Fibroblast of mammary gland (primary cell): ENCODE measurements at places on chromosomes 5 and 9.
A peak's percentile ranks its signal among the peaks of the same experiment; 100 is the strongest.

DNA sequence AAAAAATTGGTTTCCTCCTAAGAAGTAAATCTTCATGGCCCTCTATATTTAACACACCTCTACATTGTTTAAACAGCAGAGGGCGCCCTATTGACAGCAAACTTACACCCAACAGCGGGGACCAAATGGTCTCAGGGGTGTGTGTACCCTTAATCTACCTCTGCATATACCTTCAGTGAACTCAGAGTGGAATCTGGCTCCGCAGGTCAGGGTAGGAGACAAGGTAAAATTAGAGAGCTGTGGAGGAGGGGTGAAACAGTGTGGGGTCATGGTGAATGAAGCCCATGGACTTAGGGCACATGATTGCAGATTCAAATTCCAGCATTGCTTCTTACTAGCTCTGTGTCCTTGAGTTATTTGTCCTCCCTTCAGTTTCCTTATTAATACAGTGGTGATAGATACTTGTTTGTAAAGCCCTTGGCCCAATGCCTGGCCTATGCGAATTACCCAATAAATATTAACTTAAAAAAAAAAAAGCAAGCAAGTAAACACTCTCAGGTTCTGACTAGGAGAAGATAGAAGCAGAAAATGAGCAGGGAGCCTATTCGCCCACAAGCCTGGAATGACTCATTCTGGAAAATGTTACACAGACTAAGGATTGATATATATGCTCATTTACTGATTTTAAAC lies 122.9 kb downstream of the CAVIN4 start:
- DNase-seq: peak; percentile 15

- DNase-seq: no peak
Measured at GRCh38 chr9:97550386-97550785, 48.9 kb downstream of the TMOD1 start.

- peak; percentile 96 for DNase-seq
Measured at GRCh38 chr5:40446910-40447309, 232.8 kb upstream of the PTGER4 start.

GRCh38 chr5:150350524-150351344 lies 6.8 kb upstream of the TCOF1 start:
- peak; percentile 81 for DNase-seq

DNA sequence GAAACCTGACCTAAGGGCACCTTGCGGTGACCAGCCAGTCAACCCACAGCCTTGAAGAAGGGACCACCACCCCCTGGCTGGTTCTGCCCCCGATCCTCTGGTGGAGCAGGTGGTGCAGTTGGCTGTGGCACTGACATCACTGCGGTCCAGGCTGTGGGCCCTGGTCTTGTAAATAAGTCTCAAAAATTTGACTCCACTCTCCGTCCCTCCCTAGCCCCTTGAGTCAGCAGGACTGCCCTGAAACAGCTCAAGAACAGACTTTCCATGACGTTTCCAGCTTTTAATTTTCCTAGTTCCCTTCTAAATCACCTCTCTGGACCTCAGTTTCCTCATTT lies 134.8 kb upstream of the BOD1 start:
- DNase-seq: no peak

- peak; percentile 57 for DNase-seq
Measured at GRCh38 chr5:141958546-141959172, 657 bp upstream of the PCDH12 start.

GRCh38 chr9:124300312-124300711 lies 42.6 kb downstream of the NEK6 start:
- DNase-seq: no peak

- DNase-seq: peak; percentile 74
Measured at GRCh38 chr9:127133739-127134167, 11.3 kb upstream of the ANGPTL2 start.

DNA sequence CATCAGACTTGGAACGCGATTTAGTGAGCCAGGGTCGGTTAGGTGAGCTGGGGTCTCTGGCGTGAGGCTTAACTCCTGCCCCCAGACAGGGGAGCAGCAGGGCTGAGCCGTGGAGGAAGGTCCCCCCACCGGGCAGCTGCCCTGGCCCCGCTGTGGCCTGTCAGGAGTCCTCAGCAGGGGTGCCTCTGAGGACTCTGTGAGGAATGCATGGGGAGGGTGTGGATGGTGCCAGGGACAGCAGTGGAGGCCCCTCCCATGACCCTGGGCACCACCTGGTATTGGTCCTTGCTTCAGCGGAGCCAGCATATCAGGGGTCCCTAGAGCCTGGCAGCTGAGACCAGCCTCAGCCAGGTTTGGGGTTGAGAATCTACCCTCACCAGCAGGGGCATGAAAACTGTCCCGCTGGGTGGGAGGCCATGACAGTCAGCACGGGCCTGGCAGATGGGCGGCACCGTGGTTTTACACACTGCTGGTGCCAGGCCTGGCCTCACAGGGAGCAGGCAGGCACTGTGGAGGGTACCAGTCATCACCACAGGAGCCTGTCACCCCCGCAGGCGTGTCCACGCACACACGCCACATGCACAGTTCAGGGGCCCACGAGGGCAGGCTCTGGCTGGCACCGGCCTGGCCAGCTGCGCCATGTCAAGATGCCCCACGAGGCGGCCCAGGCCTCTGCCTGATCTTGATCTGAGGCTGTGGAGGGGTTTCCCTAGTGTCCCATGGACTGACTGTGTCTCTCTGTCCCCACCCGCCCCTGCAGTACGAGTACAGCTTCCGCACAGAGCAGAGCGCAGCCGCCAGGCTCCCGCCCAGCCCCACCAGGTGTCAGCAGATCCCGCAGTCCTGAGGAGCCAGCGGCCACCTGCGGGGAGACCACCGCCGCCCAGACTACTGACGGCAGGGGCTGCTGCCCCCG lies 111.1 kb upstream of the LMX1B start:
- DNase-seq: no peak

GRCh38 chr9:78775696-78776295 lies 478.9 kb downstream of the PSAT1 start:
- no peak for DNase-seq

DNA sequence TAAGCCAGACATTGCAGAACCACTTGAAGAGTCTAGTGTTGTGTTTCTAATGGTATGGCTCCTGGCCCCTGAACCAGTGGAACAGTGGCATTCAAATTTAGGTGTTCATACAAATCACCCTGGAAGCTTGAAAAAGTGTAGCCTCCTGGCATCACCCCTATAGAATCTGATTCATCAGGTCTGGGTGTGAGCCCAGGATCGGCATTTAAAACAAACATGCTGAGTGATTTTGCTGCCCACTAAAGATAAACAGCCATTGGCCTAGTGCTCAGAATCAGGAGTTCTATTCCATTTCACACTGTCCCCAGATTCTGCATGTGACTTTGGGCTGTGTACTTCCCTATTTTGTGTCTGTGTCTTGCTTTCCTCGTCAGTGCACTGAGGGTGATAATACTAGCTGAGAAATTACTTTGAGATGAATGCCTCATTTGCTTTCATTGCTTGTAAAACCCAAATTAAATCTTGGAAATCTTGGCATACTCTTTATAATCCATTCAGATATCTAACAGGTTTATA lies 241.5 kb upstream of the CLINT1 start:
- DNase-seq: peak; percentile 16

DNA sequence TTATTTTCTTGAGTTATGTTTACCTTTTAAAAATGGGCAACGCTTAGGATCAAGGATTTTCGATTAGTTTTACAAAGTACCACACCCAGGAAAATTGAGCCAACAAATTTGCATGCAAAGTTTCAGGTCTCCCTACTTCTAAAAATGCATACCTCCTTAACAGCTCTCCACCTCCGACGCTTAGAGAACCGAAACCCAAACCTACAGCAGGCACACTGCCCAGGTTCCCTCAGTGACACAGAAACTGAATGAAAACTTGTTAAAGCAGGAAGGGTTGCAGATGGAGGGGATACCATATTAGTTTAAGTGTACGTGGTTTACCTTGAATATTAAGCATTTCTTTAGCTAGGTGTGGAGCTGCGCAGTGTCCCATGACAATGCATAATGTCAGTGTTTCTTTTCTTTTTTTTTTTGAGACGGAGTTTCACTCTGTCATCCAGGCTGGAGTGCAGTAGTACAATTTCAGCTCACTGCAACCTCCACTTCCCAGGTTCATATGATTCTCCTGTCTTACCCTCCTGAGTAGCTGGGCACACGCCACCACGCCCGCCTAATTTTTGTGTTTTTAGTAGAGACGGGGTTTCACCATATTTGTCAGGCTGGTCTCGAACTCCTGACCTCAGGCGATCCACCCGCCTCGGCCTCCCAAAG lies 1.6 kb upstream of the SUB1 start:
- no peak for DNase-seq

GRCh38 chr9:114149765-114150340 lies 5.5 kb upstream of the COL27A1 start:
- no peak for DNase-seq

DNA sequence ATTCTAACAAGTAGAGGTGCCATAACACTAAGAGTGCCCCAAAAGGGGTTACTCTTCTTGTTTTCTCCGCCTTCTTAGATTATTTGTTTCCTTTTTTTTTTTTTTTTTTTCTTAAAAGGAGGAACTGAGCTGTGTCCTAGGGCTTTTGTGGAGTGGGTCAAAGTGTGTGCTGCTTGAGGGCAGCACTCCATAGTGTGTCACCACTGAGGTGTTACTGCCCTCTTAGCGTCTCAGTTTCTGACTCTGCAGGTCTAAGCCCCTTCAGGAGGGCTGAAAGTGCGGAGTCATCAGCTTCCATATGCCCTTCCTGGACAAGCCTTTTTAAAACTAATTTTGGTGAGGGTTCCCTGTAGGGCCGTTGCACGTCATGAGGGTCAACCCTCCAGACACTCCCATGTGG lies 12.6 kb upstream of the NANS start:
- no peak for DNase-seq

DNA sequence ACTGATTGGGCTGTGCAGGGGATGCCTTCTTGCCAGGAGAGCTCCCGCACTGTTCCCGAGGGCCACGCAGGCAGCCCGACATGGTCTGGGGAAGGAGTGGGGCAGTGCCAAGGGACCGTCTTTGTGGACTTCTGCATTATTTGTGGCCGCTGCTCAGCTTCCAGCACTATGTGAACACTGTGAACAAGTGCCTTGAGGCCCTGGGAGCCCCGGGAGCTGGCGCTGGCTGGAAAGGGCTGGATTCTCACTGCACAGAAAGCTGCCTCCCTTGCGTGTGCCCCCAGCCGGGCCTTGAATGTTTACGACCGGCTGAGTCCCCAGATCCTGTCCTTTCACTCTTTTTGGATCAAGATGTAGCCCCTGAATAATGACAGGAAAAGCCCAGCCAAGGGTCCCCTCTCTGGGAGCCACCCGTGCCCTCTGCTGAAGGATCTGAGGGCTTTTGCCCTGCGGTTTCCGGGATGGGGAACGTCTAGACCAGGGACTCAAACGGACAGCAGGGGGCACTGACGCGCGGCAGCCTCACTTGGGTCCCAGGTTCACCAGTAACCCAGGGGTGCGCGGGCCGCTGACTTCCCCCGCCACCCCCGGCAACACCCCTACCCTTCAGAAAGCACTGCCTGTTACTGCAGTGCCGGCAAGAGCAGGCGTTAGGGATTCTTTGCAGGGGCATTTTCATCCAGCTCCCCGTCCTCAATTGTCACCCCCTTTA lies 98.9 kb upstream of the FCN2 start:
- DNase-seq: no peak

DNA sequence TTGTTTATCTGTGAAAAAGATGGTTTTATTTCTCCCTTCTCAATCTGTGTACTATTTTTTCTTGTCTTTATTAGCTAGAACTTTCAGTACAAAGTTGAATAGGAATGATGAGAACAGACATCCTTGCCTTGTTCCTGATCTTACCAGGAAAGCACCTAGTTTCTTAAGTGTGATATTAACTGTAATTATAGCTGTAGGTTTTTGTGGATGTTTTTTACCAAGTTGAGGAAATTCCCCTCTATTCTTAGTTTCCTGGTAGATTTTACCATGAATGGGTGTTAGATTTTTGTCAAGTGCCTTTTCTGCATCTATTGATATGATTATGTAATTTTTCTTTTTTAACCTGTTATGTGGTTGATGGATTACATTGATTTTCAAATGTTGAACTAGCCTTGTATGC lies 68.7 kb downstream of the KCNN2 start:
- no peak for DNase-seq

GRCh38 chr5:140341591-140341990 lies 4.8 kb downstream of the HBEGF start:
- no peak for DNase-seq

DNA sequence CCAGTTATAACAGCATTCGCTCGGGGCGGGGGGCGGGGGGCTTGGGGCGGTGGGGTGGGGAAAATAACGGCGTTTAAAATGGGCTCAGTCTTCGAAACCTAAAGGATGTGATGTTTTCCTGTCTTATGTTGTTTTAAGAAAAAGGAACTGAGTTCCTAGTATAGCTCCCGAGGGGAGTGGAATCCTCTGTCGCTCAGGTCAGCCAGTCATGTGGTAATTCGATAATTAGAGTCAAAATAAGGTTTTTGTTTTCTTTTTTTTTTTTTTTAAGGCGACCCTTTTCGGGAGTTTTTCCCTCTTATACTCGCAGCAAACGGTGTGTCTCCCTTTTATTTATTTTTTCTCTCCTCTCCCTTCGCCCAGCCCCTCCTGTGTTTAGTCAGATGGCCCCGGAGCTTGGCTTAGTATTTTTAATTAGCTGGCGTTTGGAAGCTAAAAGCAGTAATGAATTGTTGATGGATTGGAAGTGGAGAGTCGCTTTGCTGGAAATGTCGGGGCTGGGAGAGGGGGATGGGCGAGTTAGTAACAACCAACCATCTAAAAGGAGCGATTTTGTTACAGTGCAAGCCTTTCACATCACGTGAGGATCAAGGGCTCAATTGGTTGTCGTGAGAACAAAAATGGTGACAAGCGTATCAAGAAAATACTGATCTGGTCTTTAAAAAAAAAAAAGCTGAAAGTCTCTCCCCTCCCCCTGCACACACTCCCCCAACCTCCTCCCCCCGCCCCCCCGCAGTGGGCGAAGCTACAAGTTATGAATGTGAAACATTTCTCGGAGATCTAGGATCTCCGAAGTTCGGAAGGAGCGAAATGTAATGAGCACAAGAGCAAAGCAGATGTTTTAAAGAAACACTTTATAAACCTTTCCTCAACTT lies 714 bp upstream of the ZNF608 start:
- peak; percentile 95 for DNase-seq

DNA sequence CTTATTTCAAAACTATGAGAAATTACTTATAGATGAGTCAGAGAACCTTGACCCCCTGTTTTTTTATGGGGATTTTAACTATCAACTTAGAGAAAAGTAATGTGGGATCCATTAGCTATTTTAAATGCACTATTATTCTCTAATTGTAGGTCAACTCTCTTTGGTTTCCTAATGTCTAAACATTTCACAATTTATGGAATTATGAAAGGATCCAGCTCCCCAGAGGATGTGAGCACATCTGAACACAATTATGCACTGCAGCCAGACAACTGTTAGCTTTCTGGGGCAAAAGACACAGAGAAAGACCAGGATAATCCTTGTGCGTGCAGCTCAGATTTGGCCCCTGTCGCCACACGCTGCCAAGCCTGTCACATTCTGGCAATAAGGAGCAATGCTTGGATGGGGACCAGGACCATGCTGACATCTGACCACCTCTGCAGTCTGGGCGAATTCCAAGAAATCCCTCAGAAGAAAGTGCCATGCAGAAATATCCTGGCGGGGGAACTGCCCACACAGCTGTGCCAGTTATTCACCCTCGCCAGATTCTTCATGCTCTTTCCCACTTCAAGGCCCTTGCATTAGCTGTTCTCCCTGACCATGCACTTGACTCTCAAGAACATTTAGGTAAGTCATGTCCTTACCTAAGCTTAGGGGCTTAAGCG lies 22.2 kb upstream of the CMBL start:
- peak; percentile 95 for DNase-seq

- DNase-seq: peak; percentile 81
Measured at GRCh38 chr9:4397917-4398316, 92.4 kb upstream of the SLC1A1 start.

- DNase-seq: no peak
Measured at GRCh38 chr5:179198825-179199224, 138.7 kb downstream of the ZNF354C start.
